ENCODE measurements at places on chromosomes 5 and 9.

DNA sequence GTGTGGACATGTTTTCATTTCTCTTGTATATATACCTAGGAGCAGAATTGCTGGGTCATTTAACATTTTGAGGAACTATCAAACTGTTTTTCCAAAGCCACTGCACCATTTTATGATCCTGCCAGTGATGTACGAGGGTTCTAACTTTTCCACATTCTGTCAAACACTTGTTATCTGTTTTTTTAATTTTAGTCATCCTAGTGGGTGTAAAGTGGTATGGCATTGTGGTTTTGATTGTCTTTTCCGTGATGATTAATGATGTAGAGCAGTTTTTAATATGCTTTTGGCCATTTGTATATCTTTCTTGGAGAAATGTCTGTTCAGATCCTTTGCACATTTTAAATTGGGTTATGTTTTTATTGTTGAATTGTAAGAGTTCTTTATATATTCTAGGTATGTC, 107.0 kb downstream of the MELK start:
- no peak for DNase-seq

DNA sequence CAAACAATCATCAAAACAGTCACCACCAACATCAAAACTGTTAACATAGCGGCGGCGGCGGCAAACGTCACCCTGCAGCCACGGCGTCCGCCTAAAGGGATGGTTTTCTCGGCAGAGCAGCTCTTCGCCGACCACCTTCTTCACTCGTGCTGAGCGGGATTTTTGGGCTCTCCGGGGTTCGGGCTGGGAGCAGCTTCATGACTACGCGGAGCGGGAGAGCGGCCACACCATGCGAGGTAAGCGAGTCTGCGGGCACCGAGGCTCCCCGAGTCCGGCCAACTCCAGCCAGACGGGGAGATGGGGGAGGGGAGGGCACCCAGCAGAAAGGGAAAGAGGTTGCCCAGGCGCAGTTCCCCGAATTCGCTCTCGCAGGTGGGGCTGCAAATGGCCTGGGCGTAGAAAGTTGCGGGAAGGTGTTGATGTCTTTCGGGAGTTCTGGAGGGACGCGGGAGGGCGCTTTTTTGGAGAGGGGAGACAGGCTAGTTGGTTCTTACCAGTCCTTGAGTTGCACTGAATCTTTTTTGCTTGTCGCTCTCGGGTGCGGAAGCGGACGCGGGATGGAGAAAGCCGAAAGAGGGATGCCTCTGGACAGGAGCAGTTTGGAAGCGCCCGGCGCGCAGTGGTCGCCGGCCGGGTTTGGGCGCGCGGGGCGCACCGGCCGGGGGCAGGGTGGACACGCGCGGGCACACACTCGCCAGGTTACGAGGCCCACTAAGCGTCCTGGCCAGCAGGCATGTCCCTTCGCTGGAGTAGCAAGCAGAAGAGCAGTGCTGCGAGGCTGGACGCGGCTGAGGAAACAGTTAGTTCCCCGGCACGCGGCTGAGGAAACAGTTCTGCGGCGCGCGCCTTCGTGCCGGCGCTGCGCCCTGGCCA, 849 bp downstream of the RORB start:
- DNase-seq = peak; percentile 8

DNA sequence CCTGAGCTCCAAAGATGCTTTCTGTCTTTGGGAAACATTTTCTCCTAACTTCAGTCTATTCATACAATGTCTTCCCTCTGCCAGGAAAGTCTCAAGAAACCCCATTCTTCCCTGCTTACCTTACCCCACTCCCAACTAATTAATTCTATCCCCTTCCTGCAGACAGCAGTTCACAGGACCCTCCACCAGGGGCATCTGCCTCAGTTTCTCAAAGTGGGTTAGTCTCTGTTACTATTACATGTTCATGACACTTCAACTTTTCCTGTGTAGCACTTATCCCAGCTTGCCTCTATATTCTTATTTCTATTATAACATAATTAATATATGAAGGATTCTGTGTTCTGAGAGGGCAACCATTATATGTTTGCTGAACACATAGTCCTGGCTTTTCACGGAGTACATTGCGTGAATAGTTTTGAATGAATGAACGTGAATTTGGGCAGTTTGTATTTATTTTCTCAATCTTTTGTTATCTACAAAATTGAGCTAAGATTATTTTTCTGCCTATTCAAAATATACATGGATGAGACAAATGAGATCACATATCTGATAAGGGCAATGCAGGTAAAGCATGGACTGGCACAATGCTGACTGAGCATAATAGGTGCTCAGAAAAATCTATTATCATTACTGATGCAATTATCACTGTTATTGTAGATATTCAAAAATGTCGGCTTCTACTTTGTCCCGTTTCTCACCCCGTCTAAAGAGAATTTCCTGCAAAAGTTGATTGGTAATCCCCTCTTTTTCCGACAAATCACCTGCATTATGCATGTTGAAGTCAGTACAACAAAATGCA, 341.1 kb downstream of the BRINP1 start:
- DNase-seq = no peak

DNA sequence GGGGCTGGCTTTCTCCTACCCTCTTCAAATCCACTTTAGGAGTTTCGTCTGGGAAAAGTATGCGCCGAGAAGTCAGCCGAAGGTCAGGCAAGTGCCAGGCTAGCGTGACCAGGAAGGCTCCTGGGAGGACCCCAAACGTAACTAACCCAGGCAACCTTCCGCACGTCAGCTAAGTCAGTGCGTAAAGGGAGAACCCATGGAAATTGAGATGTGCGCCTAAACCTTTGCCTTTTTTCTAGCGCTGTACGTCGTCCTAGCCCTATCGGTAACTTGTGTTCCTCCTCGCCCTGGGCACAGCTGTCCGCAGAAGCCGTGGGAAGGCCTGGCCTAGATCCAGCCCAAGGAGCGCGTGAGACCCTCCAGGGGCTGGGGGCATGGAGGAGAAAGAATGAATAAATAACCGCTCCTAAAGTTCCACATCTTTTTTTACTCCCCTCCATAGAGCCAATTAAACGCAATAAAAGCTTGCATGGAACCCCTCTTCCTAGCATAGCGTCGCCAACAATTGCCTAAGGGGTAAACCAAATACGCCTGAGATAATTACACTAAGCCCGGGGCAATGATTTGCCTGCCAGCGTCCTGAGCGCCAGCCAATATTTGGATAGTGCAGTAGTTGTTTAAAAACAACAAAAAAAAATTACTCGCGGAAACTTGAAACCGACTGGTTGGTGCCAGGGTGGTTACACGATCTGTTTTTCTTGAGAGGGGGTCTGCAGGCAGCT, 4.0 kb upstream of the FOXB2 start:
- DNase-seq = no peak

GRCh38 chr5:98543490-98543889, 230.0 kb upstream of the RGMB start:
- no peak for DNase-seq

- DNase-seq = peak; percentile 70
These were observed 53.7 kb downstream of the TLE1 start for GRCh38 chr9:81635521-81636254.

DNA sequence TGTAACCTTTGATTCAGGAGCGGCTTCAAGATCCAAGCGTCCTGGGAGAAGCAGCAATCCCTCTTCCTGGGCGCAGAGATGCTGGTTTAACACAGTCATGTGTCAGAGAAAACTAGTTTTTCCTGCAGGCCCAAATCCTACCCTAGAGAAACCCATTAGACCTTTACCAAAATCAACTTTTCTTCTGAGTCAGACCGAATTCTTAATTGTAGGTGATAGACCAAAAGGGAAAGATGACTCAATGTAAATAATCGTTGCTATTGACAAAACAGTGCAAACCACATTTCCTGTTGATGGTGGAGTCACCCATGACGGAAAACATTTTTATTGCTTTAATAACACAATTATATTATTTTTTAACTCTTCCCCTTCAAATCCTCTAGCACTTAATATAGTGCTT, 40.1 kb downstream of the SLC1A1 start:
- DNase-seq = peak; percentile 30

GRCh38 chr5:169416583-169417196, 115.8 kb upstream of the SLIT3 start:
- peak; percentile 92 for DNase-seq

DNA sequence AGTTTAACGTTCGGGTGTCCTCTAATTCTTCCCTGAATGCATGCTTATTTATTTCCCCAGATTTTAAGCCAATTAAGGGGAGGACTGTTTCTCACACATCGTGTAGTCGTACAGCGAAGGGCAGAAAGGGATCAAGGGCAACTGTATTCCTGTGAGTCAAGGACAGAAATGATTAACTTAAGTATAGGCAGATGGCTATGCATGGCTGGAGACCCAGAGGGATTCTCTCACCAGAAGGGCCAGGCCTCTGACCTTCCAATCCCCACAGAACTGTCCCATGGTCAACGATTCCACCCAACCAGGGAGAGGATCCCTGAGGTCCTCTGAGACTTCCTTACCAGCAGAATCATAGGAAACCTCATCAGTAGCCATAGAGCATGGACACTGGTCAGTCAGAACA, 161.8 kb upstream of the MAP1B start:
- DNase-seq = no peak

DNA sequence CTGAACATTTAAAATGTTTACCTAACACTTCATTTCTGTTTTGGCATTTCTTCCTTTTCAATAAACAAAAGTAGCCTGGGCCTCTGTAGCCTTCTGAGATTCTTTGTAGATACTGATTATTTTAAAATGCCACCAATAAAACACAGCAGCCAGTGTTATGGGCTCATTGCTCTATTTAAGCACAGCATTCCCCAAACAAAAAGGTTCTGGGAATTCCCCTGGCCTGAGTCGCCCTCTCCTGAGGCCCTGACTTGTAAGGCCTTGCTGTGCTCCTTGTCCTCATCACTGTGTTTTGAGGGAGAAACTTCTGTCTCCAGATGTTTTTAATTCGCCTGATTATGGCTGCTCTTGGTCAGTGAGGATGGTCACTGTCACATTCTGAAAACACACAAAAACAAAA, 33.0 kb upstream of the CTXN3 start:
- peak; percentile 39 for DNase-seq

DNA sequence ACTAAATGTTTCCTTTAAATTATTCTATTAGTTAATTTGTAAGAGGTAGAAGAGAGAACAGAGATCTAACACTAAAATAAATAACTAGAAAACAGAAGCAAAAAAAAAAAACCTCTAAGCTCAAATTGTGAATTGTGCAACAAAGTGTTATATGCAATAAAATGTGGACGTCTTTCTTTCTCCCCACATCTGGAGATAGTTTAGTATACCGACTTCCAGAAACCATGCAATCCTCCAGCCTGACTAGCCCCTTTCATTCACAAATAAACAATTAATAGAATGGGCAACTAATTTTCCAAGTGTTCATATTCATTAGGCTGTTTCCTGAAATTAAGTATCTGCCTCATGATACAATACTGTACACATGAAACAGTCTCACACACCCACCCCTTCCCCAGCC, 258.5 kb downstream of the BNC2 start:
- DNase-seq = no peak

DNA sequence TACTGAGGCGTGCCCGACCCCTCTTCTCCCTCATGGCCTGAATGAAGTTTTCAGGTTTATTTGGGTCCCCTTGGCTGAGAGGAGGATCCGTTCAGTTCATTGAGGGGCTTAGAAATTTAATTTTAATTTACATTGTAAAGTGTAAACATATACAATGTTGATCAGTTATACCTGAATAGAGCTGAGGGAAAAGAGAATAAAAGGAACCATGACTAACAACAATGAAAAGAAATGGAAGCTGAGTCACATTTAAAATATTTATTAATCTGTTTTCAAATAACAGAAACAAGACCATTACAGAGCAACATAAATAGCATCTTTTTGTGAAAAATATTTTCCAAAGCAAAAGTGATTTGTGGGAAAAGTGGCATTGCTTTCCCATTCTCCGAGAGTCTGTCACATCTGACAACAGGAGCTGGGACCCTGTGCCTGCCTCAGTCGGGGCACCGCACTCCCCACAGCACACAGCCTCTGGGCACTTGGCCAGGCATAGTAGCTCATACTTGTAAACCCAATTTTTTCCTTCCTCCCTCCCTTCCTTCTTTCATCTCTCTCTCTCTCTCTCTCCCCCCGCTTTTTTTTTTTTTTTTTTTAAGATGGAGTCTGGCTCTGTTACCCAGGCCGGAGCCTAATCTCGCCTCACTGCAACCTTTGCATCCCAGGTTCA, 28.7 kb downstream of the PROP1 start:
- DNase-seq = no peak

GRCh38 chr5:172789687-172790495, 18.9 kb upstream of the DUSP1 start:
- no peak for DNase-seq

GRCh38 chr5:124639095-124639665, 107.3 kb downstream of the ZNF608 start:
- DNase-seq = no peak

DNA sequence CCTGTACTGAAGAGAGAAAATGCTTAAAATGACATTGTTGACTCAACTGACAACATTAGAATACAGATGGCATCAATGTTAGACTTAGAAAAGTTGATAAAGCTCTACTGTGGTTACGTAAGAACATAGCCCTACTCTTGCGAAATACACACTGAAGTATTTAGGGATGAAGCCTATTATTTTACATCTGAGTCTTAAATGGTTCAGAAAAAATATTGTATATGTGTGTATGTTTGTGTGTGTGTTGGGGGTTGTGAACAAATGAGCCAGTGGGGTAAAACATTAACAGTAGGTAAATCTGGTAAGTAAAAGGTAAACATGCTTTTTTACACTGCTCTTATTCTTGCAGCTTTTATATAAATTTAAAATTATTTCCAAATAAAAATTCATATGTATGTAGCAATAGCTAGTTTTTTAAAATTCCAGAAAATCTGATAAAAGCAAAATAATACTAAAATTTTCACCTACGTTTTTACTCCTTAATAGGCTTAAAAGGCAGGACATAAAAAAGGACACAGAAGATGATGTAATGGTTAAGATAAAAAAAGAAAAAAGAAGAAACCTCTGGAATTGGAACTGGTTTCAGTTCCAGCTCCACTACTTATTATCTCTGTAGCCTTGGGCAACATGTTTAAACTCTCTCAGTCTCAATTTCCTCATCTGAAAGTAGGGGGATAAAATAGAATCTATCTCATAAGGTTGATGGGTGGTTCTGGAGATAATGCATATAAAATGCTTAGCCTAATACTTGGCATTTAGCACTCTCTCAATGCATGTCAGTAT, 44.3 kb downstream of the GARNL3 start:
- DNase-seq = no peak

DNA sequence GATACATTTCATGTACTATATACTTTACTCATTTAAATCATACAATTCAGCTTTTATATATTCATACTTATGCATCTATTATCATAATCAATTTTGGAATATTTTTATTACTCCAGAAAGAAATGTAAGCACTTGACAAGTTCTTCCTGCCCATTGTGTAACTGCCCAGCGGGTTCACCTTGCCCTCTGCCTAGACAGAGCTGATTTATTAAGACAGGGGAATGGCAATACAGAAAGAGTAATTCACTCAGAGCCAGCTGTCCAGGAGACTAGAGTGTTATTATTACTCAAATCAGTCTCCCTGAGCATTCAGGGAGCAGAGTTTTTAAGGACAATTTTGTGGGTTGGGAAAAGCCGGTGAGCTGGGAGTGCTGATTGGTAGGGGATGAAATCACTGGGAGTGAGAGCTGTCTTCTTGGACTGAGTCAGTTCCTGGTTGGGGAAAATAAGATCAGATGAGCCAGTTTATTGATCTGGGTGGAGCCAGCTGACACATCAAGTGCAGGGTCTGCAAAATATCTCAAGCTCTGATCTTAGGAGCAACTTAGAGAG, 16.1 kb upstream of the SPIN1 start:
- no peak for DNase-seq

GRCh38 chr9:35102465-35102768, 514 bp downstream of the STOML2 start:
- DNase-seq = peak; percentile 19
